Cerebellar nuclear complex (tissue), 1 donor: ENCODE measurements at places on chromosomes 6 and 20.

- DNase-seq: no peak
These were observed 1235.5 kb upstream of the CITED2 start for GRCh38 chr6:140609956-140610355.

DNA sequence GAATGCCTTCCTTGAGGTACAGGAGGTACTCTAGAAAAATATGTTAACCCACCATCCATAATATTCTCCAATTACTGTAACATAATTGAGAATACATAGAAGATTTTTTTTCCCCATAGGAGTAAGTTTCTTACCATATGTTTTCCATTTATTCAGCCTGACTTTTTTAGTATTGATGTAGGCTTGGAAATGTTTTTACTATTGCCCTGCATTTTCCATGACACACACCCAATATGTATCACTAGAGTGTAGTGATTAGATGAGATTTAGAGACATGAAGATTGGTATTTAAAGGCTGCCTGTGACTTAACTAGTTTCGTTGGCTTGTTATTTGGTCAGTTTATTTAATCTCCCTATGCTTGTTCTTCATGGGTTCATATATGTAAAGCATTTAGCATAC is 39.5 kb downstream of the KCNQ5 start:
- DNase-seq: no peak

DNA sequence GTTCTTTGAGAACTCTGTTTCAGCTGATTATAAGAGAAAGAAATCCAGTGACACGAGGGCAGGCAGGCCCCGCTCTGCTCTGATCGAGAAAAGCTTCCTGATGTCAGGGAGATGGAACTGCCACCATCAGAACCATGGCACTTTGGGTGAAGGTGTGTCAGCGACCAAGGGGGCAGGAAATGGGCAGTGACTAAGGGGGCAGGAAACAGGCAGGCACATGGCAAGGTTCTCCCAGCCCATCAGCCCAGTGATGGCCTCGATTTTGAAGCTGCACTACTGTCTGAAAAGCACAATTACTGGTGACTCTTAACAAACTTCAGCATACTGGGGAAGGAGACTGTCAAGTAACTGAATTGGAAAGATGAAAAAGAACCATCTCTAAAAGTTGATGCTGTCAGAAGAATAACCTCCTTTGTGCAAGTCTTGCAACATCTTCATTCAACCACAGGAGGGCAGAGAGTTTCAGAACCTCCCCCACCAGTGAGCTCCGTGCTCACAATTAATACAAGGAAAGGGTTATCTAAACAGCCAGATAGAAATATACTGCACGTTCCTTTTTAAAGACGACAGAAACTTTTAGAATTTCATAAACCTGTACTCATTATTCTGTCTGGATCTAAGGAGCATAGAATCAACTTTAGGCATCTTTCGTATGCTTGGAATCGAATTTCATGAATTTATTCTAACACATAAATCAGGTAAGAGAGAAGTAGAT is 39.1 kb downstream of the TMX4 start:
- DNase-seq: no peak

DNA sequence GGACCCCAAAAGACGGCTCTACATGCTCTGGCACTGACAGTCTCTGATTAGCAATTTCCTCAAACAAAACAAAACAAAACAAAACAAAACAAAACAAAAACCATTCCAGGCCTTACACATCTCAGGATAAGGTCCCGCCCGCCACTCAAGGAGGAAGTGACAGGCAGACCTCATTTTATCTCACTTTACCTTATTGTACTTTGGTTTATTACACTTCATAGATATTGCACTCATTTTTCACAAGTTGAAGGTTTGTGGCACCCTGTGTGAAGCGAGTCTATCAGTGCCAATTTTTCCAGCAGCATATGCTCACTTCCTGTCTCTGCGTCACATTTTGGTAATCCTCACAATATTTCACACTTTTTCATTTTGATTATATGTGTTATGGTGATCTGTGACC is 15.2 kb downstream of the ZBP1 start:
- no peak for DNase-seq

- no peak for DNase-seq
These were observed 69.2 kb downstream of the MTFR2 start for GRCh38 chr6:136180704-136181511.

- DNase-seq: no peak
These were observed 124.3 kb downstream of the SCML4 start for GRCh38 chr6:107699697-107700325.

GRCh38 chr20:17711267-17711627 is 11.5 kb downstream of the BANF2 start:
- no peak for DNase-seq

DNA sequence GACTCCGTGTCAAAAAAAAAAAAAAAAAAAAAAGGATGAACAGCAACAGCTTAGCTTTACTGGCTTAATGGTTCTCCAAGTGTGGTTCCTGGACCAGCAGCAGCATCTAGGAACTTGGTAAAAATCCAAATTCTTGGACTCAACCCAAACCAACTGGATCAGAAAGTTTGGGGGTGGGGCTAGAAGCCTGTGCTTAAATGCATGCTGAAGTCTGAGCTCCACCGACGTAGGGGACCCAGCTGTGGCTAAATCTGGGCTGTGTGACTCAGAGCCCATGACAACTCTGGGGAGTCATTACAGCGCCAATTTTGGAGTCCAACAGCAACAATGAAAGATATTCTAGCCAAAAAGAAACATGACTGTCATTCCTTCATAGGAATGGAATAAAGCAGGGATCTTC is 13.6 kb upstream of the CHD6 start:
- no peak for DNase-seq

DNA sequence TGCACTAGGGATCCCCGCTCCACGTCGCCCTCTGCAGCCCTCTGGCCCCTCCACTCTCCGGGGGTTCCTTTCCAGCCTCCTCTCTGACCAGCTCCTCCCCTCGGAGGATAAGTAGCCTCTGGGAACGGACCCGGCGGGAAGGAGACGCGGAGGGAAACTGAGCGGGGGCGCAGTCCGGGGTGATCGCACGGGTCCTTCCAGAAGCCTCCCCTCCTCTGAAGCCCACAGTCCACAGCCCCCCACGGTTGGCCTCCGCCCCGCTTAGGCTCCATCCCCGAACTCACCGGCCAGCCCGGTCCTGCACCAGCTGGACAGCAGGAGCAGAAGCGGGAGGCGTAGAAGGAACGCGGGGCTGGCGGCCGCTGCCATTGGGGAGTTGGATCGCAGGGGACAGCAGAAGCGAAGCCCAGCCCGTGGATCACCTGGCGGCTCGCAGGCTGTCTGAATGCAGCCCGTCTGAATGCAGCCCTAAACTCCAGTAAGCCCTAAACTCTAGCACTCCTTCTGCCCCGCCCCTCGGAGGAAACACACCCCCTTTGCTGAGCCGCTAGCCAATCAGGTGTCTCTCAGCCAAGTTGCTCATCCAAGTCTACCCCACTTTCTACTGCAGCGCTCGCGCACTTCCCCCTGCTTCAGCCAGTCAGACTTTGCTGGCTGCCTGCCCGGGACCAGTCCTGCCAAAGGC is at the start of gene RAET1G:
TSS of gene RAET1G (minus strand) at position 480 of the 685 bp plus-strand sequence. CDS start at position 369, 111 bp downstream.
- no peak for DNase-seq

GRCh38 chr20:50108556-50109235 is 4.3 kb downstream of the UBE2V1 start:
- DNase-seq: no peak

GRCh38 chr6:105429676-105430075 is 26.8 kb upstream of the PREP start:
- DNase-seq: no peak

GRCh38 chr6:116933485-116933884 is 56.4 kb downstream of the RFX6 start:
- no peak for DNase-seq

- DNase-seq: no peak
These were observed 68.8 kb downstream of the AGPAT4 start for GRCh38 chr6:161204866-161205557.

DNA sequence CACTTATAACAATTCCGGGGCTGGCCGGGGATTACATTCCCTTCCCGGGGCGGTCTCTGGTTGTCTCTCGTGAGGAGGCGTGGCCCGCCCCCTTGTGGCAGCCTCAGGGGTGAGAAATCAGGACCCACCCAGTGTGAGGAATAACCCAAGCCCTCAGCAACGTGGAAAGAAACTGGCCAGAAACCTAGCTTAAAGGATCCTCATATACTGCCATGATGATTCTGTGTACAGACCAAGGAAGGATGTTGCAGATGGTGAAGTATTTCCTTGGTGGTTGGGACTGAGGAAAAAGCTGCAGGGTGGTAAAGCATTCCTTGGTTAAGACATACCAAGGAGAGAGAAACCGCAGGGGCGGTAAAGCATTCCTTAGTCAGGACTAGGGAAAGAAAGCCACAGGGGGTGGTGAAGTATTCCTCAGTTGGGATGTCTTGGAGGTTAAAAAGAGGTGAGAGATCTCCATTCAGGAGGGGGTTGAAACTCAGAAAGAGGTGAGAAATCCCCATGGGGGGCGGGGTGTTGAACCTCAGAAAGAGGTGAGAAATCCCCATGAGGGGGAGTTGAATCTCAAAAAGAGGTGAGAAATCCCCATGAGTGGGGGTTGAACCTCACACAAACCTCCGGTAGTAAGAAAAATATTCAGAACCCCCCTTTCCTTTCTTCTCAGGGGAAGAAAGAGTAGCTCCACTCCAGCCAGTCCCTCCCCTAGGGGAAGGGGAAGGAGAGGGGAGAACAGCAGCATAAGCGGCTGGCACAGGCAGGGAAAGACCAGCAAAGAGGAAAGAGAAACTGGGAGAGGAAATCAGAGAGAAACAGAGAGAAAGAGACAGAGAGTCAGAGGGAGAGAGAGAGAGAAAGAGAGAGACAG is 238.1 kb downstream of the RNGTT start:
- no peak for DNase-seq

GRCh38 chr6:39301606-39302005 is 12.6 kb downstream of the KCNK17 start:
- no peak for DNase-seq

DNA sequence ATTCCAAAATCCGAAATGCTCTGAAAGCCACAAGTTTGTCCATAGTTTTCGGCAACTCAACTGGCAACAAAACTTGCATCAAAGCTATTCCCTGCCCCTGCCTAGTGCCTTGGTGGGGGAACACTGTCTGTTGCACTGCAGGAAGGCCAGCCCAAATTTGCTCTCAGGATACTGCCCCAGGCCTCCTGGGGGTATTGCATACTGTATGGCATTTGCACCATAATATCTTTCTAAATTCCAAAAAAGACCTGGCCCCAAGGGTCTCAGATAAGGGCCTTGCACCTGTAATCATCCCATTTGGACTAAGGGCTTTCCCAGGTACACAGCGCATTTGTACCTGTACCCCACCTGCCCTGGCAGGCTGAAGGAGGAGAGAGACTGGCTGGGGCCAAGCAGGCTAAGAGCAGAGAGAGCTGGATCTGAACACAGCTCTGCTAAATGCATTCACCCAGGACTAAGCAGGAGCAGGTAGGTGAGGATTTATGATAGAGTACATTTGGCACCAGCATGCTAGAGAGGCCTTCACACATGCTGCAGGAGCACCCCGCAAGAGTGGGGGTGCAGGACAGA is 4.0 kb upstream of the GRM4 start:
- DNase-seq: no peak

DNA sequence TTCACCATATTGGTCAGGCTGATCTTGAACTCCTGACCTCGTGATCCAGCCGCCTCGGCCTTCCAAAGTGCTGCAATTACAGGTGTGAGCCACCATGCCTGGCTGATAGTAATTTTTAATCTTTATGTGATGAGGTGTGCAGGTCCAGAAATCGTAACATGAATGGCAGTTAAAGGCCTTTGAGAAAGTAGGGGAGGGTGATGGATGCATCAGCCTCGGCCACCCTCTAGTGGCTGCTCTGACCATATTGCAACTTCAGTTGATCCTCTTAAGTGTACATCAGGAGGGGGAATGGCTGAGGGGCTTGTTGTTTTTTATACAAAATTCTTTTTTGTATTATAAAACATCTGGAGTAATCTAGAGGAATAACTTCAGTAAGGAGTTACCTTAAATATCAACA is 193.0 kb downstream of the ZFAND3 start:
- DNase-seq: no peak

- no peak for DNase-seq
These were observed 61.6 kb downstream of the SNAP25 start for GRCh38 chr20:10280018-10280908.

- DNase-seq: no peak
These were observed 11.3 kb downstream of the TFAP2A start for GRCh38 chr6:10403385-10404106.

DNA sequence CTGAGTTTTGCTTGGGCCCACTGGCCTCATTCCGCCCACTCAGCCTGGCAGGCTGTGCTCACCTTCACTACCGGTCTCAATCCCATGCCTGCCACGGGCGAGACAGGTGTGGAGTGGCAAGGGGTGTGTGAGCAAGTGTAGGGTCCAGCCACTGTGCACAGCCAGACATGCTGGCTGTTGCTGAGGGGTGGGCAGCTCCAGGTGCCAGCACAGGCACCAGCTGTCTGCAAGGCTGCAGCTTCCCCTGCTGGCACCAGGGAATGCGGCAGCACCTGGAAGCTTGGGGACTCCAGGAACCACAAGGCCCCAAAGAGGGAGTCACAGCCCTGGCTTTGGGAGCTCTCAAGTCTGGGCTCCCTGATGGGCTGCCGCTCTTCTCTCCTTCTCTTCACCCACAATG is 372.7 kb downstream of the CBLN4 start:
- no peak for DNase-seq

GRCh38 chr6:28263922-28264321 is 3.0 kb upstream of the ZSCAN26 start:
- no peak for DNase-seq

DNA sequence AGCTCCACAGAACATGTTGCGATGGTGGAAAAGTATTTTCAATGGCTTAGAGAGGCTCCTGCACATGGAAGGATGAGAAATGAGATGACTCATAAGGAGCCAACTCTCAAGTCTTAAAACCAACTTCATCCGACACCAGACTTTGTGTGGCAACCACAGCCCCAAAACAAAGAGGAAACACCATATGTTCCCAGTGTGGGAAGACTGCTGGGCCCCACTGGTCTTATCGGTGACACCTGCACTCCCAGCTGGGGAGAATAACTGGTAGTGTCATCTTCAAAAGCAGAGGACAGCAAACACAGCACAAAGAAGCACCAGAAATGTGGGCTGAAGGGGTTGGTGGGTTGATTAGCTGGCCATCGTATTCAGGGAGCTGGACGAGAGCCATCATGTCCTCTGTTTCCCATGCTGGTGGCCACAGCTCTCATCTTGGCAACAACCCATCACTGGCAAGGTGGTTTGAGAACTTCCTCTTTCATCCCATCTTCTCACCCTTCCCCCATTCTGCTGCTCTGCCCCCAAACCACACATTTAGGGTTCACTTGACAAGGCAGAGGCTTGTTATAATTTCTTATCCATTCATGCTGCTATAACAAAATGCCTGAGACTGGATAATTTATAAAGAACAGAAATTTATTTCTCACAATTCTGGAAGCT is 46.0 kb upstream of the TASP1 start:
- no peak for DNase-seq

GRCh38 chr6:127880429-127880828 is 20.4 kb downstream of the THEMIS start:
- no peak for DNase-seq
